ENCODE measurements at places on chromosomes 13 and 19. TPM values are rescaled to one million over a fixed set of nuclear protein-coding genes. Genes with fewer than 3 reads are reported as not detected.

DNA sequence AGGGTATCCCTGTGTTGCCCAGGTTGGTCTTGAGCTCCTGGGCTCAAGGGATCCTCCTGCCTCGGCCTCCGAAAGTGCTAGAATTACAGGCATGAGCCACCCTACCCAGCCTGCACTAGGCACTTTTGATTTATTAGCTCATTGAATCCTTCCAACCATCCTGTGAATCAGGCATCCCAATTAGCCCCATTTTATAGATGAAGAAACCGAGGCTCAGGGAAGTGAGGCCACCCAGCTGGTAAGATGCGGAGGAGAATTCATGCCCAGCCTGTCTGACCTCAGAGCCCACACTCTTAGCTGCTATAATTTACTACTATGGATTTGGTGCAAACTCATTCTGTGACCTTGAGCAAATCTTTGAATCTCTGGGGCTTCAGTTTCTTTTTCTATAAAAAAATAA, 17.8 kb upstream of the CACNG8 start:
- DNase-seq = no peak

- no peak for DNase-seq
These were observed 139.8 kb downstream of the PTPRS start for GRCh38 chr19:5200844-5201243.

DNA sequence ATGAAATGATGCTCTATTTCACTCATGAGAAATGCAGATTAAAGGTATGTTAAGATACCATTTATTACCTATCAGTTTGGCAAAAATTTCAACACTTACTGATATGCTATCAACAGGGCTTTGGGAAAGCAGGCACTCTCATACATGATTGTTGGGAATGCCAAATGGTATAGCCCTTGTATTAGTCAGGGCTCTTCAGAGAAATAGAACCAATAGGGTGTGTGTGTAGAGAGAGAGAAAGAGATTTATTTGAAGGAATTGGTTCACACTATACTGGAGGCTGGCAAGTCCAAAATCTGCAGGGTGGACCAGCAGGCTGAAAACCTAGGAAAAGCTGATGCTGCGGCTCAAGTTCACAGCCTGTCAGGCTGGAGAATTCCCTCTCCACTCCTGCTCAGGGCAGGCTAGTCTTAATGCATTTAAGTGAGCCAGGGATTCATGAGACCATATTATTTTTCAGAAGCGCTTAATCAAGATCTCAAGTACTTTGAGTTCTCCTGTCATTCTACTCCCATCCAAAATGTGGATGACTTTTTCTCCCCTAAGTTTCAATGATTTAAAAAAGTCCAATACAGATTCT, 72.4 kb downstream of the NHLRC3 start:
- DNase-seq = no peak

GRCh38 chr19:11125994-11126685, 29.4 kb downstream of the SPC24 start:
- DNase-seq = peak; percentile 93

The PLPPR3 gene
- polyA plus RNA-seq = not detected

- no peak for DNase-seq
These were observed at the start of gene ANGPTL8 for GRCh38 chr19:11239377-11240000. Gene ANGPTL8, plus strand, starts transcription at chr19:11239619. Its CDS starts 19 bp downstream, at chr19:11239638.

GRCh38 chr13:33139780-33140535, 123.7 kb downstream of the KL start:
- DNase-seq = no peak

DNA sequence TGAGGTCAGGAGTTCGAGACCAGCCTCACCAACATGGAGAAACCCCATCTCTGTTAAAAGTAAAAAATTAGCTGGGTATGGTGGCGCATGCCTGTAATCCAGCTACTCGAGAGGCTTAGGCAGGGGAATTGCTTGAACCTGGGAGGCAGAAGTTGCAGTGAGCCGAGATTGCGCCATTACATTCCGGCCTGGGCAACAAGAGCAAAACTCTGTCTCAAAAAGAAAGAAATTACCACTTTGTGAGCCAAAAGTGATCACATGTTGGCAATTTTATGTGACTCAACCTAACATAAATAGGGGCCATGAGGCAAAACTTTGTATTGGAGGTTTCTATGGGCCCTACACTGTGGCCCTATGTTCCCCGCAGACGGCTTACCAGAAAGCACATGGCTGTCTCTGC, 72.2 kb downstream of the MAP4K1 start:
- DNase-seq = no peak

DNA sequence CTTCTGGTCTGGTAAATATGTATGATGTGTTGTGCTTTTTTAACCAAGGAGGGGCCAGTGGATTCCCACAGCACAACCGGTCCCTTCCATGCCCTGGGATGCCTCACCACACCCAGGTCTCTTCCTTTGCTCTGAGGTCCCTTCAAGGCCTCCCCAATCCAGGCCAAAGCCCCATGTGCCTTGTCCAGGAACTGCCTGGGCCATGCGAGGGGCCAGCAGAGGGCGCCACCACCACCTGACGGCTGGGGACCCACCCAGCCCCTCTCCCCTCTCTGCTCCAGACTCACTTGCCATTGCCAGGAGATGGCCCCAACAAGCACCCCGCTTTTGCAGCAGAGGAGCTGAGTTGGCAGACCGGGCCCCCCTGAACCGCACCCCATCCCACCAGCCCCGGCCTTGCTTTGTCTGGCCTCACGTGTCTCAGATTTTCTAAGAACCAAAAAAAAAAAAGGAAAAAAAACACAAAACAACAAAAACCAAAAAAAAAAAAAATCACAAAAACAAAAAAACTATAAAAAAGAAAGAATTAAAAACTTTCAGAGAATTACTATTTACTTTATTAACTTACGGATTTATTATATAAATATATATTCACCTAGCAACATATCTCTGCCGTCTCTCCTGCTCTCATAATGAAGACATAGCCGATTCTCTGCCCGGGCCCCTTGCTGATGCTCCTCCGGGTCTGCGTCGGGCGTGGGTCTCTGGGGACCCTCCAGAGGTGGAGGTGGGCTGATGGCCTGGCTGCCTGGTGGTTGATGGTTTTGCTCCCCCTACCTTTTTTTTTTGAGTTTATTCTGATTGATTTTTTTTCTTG, 14.4 kb downstream of the CAPN12 start:
- peak; percentile 93 for DNase-seq

DNA sequence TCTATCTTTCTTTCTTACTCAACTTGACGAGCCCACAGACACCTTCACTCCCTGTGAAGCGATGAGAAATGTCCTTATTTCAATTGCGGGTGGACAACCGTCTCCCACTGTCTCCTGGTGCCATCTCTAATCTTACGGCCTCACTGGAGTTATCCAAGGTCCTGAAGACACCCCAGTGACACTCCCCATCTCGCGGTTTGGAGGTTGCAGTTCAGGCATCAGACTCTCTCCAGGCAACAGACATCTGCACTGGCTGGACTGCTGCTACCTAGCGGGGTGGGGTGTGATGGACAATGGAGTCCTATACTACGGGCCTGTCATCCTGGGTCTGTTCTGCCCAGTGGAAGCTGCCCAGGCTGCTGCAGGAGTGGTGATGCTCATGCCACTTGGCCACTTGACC, 18.3 kb upstream of the IRS2 start:
- DNase-seq = no peak

GRCh38 chr19:611481-611868, 21.8 kb downstream of the HCN2 start:
- DNase-seq = no peak

GRCh38 chr13:58660826-58661225, 1029.3 kb downstream of the PCDH17 start:
- no peak for DNase-seq

- DNase-seq = no peak
These were observed 16.9 kb downstream of the ZNF816 start for GRCh38 chr19:52945652-52946321.

DNA sequence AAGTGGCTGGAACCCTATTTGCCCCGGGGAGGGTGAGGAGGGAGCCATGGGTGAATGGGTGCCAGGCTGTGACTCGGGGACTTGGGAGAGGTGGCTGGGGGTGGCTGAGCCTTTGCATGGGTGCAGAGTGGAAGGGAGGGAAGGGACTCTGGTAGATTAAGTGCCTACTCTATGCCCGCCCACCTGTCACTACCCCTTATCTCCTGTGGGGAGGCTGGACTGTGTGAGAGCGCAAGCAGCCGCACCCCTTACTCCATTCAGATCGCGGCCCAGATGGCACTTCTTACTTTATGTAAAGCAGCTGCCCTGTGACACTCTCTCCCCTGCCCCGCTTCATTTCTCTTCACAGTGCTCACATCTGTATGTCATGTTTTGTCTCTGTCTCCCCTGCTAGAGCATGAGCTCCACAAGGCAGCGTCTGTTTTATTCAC, 2.9 kb downstream of the KASH5 start:
- DNase-seq = peak; percentile 81

The ZNF154 gene
- 5.8 TPM for polyA plus RNA-seq

DNA sequence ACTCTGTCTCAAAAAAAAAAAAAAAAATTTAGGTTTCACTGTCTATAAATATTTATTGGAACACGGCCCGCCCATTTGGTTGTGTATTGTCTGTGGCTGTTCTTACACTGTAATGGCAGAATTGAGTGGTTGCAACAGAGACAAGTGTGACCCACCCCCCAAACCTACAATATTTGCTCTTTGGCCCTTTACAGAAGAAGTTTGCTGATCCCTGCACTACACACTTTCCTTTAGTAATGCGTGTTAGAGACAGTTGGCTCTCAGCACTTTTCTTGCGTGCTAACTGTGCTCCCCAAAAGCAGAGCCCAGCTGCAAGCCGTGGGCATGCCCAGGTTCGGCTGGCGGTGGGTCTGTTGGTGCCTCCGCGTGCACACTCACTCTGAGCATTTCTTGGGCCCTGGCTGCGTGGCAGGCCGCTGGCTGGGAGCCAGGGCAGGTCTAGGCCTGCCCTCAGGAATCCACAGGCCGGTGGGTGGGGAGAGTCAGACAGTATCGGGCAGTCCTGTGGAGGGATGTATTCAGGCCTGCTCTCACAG, 72.6 kb downstream of the SIPA1L3 start:
- peak; percentile 78 for DNase-seq

The ZNF534 gene
- not detected for polyA plus RNA-seq

DNA sequence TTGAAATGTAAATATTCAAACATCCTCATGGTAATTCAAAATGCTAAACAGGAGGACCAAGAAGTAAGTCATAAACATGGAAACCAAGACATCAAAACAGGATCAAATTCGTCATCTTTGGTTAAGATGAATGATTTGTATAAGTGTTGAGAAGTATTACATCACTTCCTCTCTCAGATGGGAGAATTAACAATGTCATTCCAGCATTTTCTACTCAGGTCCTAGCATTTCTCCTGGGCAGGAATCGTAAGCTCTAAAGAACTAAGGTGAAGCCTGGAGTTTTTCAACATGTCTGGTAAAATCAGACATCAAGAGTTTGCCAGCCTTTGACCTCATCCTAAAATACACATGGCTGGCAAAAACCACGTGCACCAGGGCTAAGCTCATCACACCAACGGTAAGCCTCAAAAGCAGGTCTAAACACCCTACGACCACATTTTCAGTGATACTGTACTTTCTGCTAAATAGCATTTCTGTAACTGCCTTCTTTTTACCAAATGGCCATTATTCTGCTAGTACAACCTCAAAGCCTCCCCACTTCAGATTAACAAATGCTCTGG, 24.8 kb downstream of the RANBP3 start:
- DNase-seq = no peak

The ZNF813 gene
- polyA plus RNA-seq = 1.1 TPM

- DNase-seq = no peak
These were observed 53.0 kb downstream of the ARHGEF7 start for GRCh38 chr13:111168107-111168506.

GRCh38 chr13:61495648-61496047, 80.0 kb upstream of the PCDH20 start:
- no peak for DNase-seq

DNA sequence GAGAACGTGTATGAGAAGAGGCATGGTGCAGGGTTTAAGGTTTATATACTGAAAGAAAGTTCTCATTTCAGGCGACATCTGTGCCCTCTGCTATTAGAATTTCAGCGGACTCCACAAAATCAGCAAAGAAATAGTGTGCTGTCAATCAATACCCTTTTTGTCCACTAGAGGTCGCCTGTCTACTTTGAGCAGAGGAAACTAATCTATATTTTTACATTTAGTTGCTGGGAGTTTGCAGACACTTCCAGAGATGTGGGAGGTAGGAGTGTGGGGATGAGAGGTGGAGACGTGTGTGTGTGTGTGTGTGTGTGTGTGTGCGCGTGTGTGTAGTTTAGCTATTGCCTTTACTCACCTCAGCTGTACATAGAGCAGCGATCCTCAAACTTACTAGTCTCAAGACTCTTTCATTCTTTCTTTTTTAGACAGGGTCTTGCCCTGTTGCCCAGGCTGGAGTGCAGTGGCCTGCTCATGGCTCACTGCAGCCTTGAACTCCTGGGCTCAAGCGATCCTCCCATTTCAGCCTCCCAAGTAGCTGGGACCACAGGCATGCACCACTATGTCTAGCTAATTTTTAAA, 9.7 kb downstream of the INAFM1 start:
- no peak for DNase-seq

DNA sequence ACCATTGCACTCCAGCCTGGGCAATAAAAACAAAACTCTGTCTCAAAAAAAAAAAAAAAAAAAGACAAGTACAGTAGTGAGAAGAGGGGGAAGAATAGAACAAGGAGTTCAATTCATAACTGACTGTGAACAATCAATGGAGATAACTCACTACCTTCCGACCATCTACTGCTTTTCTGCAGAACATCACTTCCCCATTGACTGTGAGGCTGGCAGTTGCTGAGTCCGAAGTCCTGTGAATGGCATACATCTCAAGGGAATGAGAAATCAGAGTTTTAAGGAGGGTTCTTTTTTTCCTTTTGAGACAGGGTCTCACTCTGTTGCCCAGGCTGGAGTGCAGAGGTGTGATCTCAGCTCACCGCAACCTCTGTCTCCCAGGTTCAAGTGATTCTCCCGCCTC, 11.2 kb downstream of the ZNF565 start:
- DNase-seq = no peak

- DNase-seq = peak; percentile 80
These were observed 13.1 kb downstream of the RGL3 start for GRCh38 chr19:11405846-11406643.

- peak; percentile 86 for DNase-seq
These were observed 142.2 kb downstream of the SIPA1L3 start for GRCh38 chr19:38049105-38049649.

DNA sequence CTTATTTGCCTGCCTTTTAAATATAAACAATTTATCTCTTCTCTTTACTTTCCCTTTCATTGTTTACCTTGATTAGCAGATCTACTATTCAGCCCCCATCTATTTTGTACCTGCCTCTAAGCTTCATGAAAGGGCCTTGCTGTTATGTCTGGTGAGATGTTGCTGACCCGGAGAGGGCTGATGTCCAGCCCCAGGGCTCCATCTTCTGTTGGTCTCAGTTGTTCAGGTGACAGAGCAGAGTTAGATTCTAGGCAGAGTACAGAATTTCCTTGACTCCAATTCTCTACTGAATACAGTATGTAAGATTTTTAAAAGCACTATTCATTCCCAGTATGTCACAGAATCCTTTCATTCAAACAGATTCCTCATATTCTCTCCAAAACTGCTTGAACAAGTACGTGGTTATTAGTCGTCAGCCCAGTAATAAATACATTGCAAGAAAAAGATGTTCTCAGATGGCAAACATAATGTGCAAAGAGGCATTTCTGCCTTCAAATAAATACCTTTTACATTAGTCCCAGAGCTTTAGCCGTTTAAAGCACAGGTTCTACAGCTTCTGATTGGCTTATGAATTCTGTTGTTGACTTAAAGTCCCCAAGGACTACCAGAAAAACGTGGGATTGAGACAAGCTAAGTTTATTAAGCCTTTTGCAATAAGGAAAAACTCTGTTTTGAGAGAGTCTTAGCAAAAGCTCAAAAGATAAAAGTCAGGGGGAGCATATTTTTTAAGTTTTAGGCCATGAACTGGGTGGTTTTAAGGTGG, 159.1 kb downstream of the GPC5 start:
- no peak for DNase-seq

The DMKN gene
- 15.3 TPM for polyA plus RNA-seq

All from spleen (tissue), 13 donors.